ENCODE measurements at places on chromosomes 5 and 9.

DNA sequence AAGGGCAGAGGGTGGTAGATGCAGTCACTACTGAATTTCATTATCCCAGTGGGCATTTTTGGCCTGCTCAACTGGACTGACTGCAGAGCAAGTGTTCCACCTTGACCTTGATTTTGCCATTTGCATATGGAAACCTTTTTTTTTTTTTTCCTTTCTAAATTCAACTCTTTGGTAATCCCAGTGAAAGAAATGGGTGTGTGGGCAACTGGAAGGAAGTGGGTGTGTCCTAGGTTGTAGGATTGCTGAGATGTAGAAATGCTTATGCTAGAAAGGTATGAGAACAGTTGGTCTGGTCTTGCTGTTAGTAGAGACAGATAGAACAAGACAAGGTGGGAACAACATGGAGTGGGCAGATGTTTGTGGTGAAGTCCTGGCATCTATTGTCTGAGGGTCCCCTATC is 7.8 kb upstream of the IL12B start:
- no peaks in the 10 kb centered on the region for H3K36me3 ChIP-seq
- H3K4me3 ChIP-seq, result no peak overlapping the region
- H3K4me1 ChIP-seq, result peaks cover 57% of the 10 kb centered on the region
- peak overlapping the region; percentile 4 for H3K27ac ChIP-seq

GRCh38 chr9:65430221-65430620 is 145.2 kb upstream of the FOXD4L5 start:
- H3K27ac ChIP-seq, result no peak overlapping the region
- no peak overlapping the region for H3K4me3 ChIP-seq
- no peaks in the 10 kb centered on the region for H3K27me3 ChIP-seq
- DNase-seq, result no peak
- H3K36me3 ChIP-seq, result peaks cover 6% of the 10 kb centered on the region

DNA sequence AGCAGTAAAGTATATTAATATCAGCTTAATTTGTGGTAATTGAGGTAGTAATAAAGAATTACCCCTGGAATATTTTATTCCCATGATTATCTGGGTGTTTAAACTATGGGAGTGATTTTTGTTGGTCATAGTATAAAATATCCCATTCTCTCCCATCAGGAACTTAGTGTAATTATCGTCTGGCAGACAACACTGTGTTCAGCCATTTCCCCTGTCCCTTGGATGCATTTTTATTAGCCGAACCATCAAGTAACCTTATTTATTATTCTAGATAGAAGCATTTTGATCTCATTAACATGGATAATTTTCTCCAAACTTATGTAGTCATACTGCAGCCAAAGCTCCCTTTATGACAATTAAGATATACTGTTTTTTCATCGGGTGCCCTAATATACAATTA is 320.8 kb downstream of the MAT2B start:
- no peaks in the 10 kb centered on the region for H3K27me3 ChIP-seq
- H3K27ac ChIP-seq, result no peak overlapping the region
- H3K4me1 ChIP-seq, result no peaks in the 10 kb centered on the region
- no peak for DNase-seq

GRCh38 chr5:7325975-7326913 is 69.7 kb upstream of the ADCY2 start:
- H3K27ac ChIP-seq, result no peak overlapping the region
- no peak overlapping the region for H3K4me3 ChIP-seq
- H3K27me3 ChIP-seq, result no peaks in the 10 kb centered on the region
- H3K36me3 ChIP-seq, result no peaks in the 10 kb centered on the region

DNA sequence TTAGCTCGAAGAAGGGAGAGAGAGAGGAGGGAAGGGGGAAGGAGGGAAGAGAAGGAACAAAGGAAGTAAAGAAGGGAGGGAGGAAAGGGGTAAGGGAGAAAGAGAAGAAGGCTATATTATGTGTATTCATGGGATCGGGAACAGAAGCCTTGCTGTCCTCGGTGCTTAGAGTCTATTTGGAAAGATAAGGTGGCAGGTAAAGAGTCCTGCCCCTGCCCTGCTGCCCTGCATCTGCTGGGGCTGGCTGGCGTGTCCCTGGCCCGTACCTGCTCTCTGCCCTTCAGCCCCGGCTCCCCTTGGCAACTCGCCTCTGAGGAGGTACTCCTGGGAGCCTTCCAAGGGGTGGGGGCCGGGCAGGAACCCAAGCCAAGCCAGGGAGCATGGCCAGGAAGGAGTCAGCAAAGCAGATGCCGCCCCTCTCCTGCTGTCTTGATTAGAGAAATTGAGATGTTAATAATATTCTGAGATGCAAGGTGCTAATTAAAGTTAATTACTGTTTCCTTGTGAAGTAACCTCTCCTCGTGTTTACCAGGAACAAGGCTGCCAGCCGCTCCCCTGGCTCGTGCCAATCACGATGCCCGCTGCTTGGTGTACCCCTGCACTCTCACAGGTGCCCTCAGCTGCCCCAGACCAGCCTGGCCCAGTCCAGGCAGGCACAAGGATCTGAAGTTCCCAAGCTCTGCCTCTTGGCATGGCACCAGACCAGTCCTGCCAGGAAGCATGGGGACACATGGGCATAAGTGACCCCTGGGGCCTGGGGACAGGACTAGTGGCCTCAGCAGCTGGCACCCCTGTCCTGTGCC is 36.6 kb downstream of the PCDH1 start:
- H3K27me3 ChIP-seq, result no peaks in the 10 kb centered on the region
- H3K4me1 ChIP-seq, result peaks cover 18% of the 10 kb centered on the region
- no peak overlapping the region for H3K4me3 ChIP-seq
- no peak overlapping the region for H3K27ac ChIP-seq

GRCh38 chr5:19987612-19988361 is at the start of gene CDH18:
Gene CDH18 (minus strand): TSS chr5:19988200. CDS start chr5:19838986, 149,214 bp downstream.
- H3K36me3 ChIP-seq, result no peaks in the 10 kb centered on the region
- H3K4me1 ChIP-seq, result no peaks in the 10 kb centered on the region
- DNase-seq, result no peak
- H3K27me3 ChIP-seq, result no peaks in the 10 kb centered on the region

DNA sequence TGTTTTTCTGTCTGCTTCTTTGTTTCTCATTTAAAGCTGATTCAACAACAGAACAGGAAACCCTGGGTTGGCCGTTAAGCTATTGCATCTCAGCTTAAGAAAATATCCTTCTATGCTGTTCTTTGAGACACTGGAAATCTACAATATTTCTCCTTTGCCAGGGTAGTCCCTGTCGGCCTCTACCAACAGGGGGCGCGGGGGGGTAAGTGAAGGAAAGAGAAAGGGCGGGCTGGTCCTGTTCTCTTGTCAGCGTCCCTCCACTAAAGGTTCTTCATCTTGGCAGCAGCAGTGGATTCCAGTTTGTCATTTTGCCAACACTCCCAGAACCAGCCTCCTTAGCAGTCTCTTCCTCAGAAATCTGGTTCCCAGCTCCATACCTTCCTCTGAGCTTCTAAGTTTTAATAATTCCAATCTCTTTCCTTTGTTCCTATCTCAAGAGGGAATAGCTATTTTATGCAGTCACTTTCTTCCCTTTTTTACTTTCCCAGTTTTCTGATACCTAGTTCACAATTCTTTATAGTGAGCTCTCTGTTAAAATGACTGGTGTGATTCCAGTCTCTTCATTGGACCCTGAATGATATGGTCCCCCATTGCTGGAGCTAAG is 222.3 kb downstream of the GLIS3 start:
- H3K27ac ChIP-seq, result no peak overlapping the region
- no peaks in the 10 kb centered on the region for H3K36me3 ChIP-seq

DNA sequence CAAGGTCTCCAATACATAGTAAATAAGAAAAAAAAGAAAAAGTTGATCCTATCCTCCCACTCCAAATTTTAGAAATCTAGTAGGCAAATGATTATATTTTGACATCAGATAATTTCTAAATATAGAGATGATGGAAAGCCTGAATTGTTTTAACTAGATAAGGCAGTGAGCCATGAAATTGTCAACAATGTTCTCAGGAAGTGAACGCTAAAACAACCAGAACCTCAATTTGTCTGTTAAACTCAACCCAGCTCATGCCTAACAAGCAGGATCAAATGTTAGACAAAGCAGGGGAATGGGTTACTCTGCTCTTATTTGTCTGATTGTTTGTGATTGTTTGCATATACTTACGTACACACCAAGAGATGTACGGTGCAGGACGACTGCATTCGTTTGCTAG is 49.2 kb downstream of the ESM1 start:
- H3K4me3 ChIP-seq, result no peak overlapping the region
- H3K27ac ChIP-seq, result no peak overlapping the region
- peaks cover 16% of the 10 kb centered on the region for H3K27me3 ChIP-seq
- no peak for DNase-seq

- no peaks in the 10 kb centered on the region for H3K36me3 ChIP-seq
- H3K4me1 ChIP-seq, result no peaks in the 10 kb centered on the region
- H3K27ac ChIP-seq, result no peak overlapping the region
- DNase-seq, result no peak
These were observed 50.7 kb downstream of the CFAP95 start for GRCh38 chr9:69871118-69871834.

DNA sequence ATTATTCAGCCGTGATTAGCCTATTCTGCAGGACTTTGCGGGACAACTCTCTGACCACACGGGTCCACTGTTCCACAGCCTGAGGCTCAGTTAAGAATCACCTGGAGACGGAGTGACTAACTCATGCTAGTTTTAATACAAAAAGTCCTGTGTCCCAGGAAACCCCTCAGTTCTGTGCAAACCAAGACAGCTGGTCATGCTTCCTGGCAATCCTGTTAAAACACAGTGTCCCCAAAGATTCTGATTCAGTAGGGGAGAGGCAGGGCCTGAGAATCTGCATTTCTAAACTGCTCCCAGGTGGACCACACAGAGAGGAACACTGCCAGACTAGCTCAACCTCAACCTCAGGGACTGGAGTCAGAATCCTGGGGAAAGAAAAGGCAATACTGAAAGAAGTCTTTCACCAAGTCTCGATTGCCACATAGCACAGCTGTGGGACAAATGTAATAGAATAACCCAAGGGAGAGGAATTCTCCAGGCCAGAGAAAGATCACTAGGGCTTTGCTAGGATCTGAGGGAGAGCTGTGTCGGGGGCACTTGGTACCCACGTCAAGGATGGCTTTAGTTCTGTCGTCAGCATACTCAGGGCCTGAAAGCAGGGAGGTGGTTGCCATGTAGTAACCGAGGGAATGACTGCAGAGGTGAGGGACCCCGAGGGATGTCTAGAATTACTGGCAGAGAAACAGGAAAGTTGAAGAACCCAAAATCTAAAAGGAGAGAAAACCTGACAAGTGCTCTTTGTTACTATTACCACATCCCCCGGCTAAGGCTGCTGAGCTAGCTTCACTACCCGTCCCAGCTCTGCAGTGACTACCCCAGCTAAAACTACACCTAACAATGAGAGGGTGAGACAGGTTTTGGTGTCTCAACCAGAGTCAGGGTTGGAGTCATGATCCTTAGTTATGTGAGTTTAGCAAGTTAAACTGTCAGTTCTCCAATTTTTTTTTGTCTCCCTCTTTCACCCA is 8.6 kb downstream of the SUSD1 start:
- no peak overlapping the region for H3K27ac ChIP-seq
- no peak overlapping the region for H3K4me3 ChIP-seq
- H3K27me3 ChIP-seq, result no peaks in the 10 kb centered on the region

DNA sequence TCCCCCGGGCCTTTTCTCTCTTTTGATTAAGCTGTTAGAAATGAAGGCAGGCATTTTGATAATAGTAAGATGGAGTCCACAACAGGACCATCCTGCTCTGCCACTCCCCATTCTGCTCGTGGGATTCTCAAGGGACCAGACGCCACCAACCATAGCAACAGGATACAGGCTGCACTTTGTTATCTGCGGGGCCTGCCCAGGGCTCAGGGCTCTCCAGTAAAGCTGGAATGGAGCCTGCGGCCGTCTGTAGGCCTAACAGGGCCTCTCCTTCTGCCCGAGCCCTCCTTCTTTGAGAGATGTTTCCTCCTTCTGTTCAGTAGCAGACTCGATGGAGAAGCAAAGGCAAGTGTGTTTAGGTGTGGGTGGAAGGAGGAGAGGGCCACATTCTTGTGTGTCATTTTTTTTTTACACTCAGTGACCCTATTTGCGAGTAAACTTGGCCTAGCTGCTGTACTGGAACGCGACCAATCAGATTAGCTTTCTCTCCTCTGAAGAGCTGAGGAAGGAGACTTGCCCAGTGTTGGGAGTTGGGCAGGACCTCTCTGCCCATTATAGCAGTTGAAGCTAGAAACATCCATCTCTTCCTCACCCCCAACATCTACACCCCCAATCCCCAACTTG is 8.9 kb upstream of the EPB41L4B start:
- H3K27me3 ChIP-seq, result peaks cover 17% of the 10 kb centered on the region
- DNase-seq, result no peak
- H3K4me1 ChIP-seq, result no peaks in the 10 kb centered on the region

DNA sequence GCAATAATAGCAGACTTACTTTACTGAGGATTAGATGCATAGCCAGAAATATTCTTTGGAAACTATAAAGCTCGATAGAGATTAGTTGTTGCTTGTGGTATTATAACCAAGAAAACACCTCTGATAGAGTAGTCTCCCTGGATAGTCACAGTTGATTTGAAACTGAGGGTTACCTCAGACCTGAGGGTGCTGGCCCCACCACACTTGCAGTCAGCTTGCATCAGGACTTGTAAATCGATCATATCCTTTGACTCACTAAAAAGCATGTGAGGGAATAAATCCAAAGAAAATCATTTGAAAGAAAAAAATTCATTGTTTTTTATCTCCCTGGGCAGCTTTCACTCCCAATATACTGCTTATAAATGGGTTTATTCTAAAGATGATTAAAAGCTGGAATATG is 39.4 kb downstream of the GALNT12 start:
- H3K4me3 ChIP-seq, result no peak overlapping the region
- H3K27me3 ChIP-seq, result no peaks in the 10 kb centered on the region
- no peak for DNase-seq
- no peak overlapping the region for H3K27ac ChIP-seq
- H3K4me1 ChIP-seq, result peaks cover 6% of the 10 kb centered on the region

- no peaks in the 10 kb centered on the region for H3K27me3 ChIP-seq
- H3K4me1 ChIP-seq, result peaks cover 88% of the 10 kb centered on the region
- H3K36me3 ChIP-seq, result no peaks in the 10 kb centered on the region
- peak overlapping the region; percentile 13 for H3K27ac ChIP-seq
These were observed 60.5 kb downstream of the RASGRF2 start for GRCh38 chr5:81020478-81021167.

- H3K4me1 ChIP-seq, result peaks cover 54% of the 10 kb centered on the region
- H3K36me3 ChIP-seq, result no peaks in the 10 kb centered on the region
- H3K27ac ChIP-seq, result no peak overlapping the region
- no peaks in the 10 kb centered on the region for H3K27me3 ChIP-seq
- no peak for DNase-seq
These were observed 2.8 kb downstream of the PRR7 start for GRCh38 chr5:177449140-177450061.

DNA sequence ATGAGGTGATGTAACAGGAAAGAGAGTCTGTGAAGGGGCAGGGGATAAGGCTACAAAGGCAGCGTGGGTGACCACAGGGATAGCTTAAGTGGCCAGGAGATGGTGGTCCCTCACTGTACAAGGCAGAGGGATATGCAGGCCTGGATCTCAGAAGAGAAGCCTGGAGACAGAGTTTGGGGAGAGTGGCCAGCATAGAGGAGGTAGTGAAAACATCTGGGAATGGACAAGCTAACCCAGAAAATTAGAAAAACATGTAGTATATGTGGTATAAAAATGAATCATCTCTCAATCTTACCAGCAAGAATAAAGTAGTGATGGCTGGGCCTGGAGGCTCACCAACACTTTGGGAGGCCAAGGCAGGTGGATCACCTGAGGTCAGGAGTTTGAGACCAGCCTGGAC is 349.2 kb upstream of the KLF4 start:
- DNase-seq, result no peak
- H3K36me3 ChIP-seq, result no peaks in the 10 kb centered on the region
- H3K27me3 ChIP-seq, result no peaks in the 10 kb centered on the region
- H3K4me3 ChIP-seq, result no peak overlapping the region
- no peak overlapping the region for H3K27ac ChIP-seq

Data from activated naive CD8-positive, alpha-beta T cell treated with anti-CD3 and anti-CD28 coated beads, Interleukin-2, amount 50 U/mL, for 24 hours (primary cell).